ENCODE measurements at places on chromosomes 6 and 20. TPM values are rescaled to one million over a fixed set of nuclear protein-coding genes. Genes with fewer than 3 reads are reported as not detected.

DNA sequence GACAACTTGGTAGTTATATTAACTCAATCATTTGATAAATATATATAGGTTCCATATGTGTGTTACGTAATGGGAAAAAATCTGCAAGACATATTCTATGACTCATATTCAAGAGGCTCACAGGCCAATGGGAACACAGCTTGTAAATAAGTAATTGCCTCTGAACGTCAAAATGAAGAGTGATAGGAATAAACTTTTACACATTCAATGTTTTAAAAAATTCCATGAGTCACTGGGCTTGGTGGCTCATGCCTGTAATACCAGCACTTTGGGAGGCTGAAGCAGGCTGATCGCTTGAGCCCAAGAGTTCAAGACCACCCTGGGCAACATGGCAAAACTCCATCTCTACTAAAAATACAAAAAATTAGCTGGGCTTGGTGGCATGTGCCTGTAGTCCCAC, 209.4 kb upstream of the MCHR2 start:
- ATAC-seq, result no peak

DNA sequence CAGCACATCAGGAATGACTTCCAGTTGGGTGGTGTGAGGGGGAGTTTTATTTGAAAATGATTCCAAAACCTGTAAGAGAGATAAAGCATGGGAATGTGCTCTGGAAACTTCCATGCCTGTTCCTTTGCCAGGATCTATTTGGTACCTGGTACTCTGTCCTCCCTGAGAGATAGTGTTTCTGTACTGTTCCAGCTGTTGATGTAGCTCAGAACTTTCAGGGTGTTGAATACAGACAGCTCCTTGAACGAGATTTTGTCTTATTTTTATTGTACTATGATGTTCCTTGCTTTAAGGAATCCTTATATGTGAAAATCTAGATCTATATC, 148.7 kb upstream of the RIPOR2 start:
- ATAC-seq, result no peak

DNA sequence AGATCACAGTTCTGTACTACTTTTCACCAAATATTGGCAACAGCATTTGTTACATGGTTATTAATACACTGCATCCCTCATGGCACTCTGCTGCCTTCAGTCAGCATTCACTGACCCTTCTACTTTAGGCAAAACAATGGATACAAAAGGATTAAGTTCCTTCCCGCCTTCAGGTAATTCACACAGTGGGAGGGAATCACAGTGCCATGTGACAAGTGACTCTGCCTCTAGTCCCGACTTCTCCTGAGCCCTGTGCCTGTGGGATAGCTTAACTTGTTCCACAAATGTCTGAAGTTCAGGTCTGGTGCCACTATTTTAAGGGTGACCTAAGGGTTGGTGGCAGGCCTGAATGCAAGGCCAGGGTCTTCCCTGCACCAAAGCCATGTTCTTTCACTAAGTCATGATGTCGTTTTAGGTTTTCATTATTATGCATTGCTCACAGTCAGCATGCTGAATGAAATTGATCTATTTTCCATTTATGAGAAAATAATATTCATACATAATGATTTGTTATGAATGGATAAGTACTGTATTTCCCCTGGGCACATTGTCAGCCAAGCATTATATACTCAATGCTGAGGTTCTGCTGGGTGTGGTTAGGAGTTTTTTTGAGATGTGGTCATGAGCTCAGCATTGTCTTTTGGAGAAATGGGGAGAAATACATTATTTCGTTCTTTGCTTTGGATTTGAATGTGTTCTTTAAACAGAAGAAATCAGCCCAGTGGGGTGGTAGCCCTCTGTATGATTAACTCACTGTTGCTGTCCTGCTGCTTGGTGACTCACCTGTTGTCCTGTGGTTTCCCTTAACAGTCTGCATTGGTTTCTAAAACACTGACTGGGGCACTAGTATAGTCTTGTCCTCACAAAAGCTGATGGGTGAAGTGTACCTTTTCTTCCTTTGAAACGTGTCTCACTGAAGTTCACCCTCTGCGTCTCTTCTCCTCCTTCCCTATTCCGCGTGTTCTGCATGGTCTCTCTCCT, 66.4 kb downstream of the AFDN start:
- ATAC-seq, result no peak

- ATAC-seq, result no peak
These were observed 30.9 kb upstream of the CD83 start for GRCh38 chr6:14086701-14087100.

DNA sequence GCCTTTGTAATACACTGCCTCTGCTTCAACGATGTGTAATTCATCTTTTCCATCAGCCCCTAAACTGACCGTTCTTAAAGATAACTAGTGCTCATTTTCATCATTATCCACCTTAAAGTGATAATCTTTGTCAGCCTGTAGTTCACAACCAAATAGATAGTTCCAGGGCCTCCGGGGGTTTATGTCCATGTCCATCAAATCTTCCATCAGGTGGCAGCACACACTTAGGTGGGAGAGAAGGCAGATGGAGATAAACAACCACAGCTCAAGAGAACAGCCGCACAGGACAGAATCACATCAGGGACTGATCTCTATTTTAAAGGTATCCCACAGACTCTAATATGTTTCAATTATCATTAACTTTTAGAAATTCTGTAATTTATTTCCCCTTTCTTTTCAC, 90.9 kb downstream of the LMBRD1 start:
- no peak for ATAC-seq

GRCh38 chr6:169663468-169663867, 38.4 kb downstream of the WDR27 start:
- ATAC-seq, result no peak

- no peak for ATAC-seq
These were observed 30.1 kb upstream of the FAM83D start for GRCh38 chr20:38896009-38896594.

GRCh38 chr6:23006656-23007055, 437.3 kb downstream of the HDGFL1 start:
- no peak for ATAC-seq

GRCh38 chr6:169620171-169621130, 81.4 kb downstream of the WDR27 start:
- ATAC-seq, result no peak

DNA sequence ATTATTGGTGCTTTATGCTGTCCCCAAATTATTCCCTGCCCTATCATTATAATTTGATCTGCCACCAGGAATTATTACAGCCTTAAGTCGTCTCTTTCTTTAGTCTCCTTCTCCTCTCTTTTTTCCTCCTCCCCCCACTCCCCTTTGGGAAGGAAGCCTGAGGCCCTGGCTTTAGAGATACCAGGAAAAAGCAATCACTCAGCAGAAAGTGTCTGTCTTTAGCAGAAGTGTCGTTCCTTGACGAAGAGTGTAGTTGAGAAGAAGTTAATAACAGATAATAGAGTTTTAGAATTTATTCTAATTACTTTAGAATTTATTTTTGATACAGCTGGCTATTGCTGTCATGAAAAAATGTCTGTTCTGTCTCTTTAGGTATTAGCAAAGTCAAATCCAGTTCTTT, 16.5 kb downstream of the LIN28B start:
- no peak for ATAC-seq

- ATAC-seq, result no peak
These were observed 20.9 kb downstream of the TPX2 start for GRCh38 chr20:31759836-31760518.

DNA sequence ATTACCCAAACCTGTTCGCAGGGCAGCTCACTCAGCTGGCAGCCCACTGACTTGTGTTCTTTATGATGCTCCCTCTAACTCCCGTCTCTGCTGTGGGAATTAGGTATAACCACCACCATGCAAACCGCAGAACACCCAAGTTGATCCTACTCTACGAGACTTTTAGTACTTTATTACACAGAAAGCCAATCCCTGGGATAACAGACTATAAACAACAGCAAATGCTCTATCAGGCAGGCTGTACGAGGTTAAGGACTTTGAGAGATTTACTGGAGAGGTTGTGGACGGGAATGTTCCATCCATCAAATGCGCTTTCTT, 241.1 kb downstream of the FOXC1 start:
- no peak for ATAC-seq

DNA sequence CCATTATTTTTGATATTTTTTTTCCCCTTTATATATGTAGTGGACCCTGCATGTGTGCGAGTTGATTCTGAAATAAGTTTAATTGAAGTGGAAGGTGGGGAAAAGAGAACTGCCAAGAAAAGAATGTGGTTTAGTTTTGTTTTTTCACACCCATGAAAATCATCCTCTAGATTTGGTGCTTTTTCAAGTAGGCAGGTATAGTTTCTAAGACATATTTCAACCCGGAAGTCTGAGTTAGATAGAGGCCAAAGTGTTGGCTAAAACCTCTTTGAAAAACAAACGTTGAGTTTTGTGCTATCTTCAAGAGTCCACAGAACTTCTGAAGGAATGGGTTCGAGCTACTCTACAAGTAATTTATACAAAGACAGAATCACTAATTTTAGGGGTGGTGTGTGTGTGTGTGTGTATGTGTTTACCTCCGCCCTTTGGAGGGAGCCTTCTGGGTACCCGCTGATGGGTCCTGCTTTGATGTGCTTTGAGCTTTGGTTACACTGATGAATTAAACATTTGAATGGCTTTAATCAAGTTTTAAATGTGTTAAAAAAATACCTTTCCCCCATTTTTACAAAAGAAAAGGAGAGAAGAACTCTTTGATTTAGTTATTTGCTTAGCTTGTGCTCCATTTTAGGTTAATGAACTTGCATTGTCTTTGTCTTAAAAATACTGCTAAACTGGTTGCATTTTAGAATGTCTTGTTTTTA, 2.5 kb downstream of the RREB1 start:
- no peak for ATAC-seq

- no peak for ATAC-seq
These were observed 138.3 kb upstream of the AKIRIN2 start for GRCh38 chr6:87840324-87840723.

- ATAC-seq, result no peak
These were observed 67.1 kb downstream of the ESF1 start for GRCh38 chr20:13717631-13718044.

GRCh38 chr6:68447112-68447511, 188.0 kb upstream of the ADGRB3 start:
- no peak for ATAC-seq

- ATAC-seq, result peak; percentile 43
These were observed 24.4 kb upstream of the C6orf62 start for GRCh38 chr6:24743265-24743943.

GRCh38 chr6:130625825-130626527, 201.2 kb upstream of the SMLR1 start:
- ATAC-seq, result no peak

- no peak for ATAC-seq
These were observed 24.9 kb upstream of the ASIP start for GRCh38 chr20:34216382-34216742.

GRCh38 chr6:127484212-127484863, 25.1 kb upstream of the KIAA0408 start:
- peak; percentile 43 for ATAC-seq

- ATAC-seq, result no peak
These were observed 99.1 kb upstream of the KCNQ5 start for GRCh38 chr6:72522735-72523141.

- no peak for ATAC-seq
These were observed 315.8 kb upstream of the SOX4 start for GRCh38 chr6:21277601-21278374.

DNA sequence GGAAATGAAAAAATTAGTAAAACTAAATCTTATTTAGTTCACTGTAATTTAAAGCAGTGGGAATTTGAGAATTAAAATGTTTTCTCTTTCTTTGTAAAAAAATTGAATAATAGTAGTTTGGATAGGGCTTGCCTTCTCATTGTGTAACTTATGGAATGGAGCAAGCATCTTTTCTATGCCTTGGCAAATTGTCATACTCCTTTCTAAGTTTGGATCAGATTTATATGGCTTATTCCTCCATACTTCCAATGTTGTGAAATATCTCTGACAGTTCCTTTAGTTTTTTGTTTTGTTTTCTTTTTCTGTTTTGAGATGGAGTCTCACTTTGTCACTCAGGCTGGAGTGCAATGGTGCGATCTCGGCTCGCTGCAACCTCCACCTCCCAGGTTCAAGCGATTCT, 176.4 kb downstream of the SAMD5 start:
- no peak for ATAC-seq

- no peak for ATAC-seq
These were observed 778.4 kb upstream of the GJE1 start for GRCh38 chr6:141354191-141354955.

GRCh38 chr6:143544011-143544696, 32.6 kb upstream of the FUCA2 start:
- no peak for ATAC-seq

DNA sequence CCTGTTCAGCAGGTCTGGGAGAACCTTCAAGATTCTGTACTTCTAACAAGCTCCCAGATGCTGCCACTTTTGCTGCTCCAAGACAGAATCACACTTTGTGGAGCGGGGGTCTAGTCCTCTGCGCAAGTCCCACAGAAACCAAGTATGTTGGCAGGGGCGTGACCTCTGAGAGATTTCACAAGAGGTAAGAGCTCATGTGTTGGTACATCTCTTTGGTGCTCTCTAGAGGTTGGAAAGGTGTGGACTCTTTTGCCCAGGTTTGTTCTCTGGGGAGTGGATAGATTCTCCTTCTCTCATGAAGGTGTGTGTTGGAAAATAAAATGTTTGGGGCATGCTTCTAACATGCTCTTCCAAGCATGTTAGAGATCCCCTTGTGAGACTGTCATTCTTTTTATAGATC, 340.9 kb upstream of the IRAK1BP1 start:
- ATAC-seq, result no peak

GRCh38 chr6:43276577-43277305, 21.3 kb upstream of the SLC22A7 start:
- ATAC-seq, result no peak

DNA sequence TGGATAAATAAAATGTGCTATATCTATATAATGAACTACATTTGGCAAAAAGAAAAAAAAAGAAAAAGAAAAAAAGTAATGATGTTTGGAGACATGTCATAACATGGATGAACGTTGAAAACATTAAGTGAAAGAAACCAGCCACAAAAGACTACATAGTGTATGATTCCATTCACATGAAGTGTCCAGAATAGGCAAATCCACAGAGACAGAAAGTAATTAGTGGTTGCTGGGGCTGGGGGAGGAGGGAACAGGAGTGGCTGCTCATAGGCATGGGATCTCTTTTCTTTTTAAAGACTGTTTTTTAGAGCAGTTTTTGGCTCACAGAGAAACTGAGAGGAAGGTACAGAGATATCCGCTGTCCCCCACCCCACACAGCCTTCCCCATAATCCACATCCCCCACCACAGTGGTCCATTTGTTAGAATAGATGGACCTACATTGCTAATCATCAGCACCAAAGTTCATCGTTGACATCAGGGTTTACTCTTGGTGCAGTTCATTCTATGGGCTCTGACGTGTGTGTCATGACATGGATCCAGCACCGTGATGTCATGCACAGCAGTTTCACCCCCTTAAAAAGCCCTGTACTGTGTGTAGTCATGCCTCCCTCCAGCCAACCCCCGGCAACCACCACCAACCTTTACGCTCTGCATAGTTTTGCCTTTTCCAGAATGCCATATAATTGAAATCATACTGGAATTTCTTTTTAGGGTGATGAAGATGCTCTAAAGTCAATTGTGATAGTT, 240.9 kb upstream of the RREB1 start:
- no peak for ATAC-seq

Gene LHFPL5
- total RNA-seq, result not detected

Gene ADGRF4
- total RNA-seq, result not detected

Gene SEL1L2
- not detected for total RNA-seq

Gene NFYA
- total RNA-seq, result 17.7 TPM

Gene ELOVL2
- total RNA-seq, result 0.40 TPM

Gene BPIFA1
- not detected for total RNA-seq

Gene NMBR
- total RNA-seq, result not detected

Gene SPAG4
- total RNA-seq, result 0.85 TPM

Gene DPPA5
- not detected for total RNA-seq

Gene OR2H2
- not detected for total RNA-seq

Gene SMLR1
- not detected for total RNA-seq

Gene CABLES2
- total RNA-seq, result 2.7 TPM
